ENCODE measurements at places on chromosomes 11 and 22. TPM values are rescaled to one million over a fixed set of nuclear protein-coding genes. Genes with fewer than 3 reads are reported as not detected.

The CTR9 gene
- 40.7 TPM for total RNA-seq

The CAVIN3 gene
- total RNA-seq: 301 TPM

The CRKL gene
- 40.1 TPM for total RNA-seq

The OR52E1 gene
- not detected for total RNA-seq

The SCGB2A2 gene
- not detected for total RNA-seq

The TREH gene
- not detected for total RNA-seq

The SCUBE2 gene
- 1.5 TPM for total RNA-seq

The TRIM49 gene
- total RNA-seq: not detected

The FBLN1 gene
- 726 TPM for total RNA-seq

The C11orf16 gene
- total RNA-seq: not detected

The OR52A1 gene
- total RNA-seq: not detected
